ENCODE measurements at places on chromosomes 1 and 21.

DNA sequence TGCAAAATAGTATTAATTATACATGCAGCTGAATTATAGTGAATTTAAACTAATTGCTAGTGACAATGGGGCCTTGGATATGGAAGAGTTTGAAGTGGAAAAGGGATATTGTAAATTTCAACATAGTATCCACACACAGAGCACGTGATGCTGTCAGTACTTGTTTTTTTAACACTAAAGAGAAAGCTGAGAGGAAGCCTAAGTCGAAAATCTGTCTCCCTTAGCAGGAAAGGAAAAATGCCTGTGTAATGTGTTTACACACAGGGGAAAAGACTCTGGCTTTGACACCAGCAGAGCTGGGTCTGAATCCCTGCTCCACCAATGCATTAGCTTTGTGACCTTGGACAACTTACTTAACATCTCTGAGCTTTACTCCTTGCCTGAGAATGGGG, 42.6 kb downstream of the PCSK9 start:
- no peak for DNase-seq

DNA sequence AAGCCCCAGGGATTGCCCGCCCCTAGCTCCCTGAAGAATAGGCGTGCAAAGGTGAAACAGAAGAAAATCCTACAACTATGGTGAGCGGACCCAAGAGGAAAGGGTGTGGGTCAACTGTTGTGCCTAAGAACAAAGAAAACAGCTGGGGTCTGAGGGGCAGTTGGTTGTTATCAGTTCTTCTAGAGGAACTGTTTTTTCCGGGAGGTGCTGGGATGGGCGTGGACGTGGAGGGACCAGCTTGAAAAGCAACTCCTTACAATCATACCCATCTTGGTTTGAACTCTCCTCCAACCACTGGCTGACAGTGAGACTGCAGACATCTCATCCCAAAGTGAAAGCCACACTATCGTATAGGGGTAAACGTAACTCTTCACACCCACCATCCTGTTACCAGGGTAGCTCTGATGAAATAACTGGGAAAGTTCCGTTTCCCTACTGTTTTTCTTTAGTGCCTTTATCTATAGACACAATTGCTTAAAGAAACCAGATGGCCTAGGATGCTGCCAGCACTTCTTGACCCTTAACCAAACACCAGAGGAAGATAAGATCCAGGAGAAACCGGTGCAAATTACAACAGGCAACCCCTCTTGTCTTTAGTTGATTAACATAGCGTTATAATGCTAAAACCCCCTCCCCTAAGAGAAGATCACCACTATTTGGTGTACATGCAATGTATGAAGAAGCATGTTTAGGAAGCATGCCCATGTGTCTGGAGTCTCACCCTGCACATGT, 25.6 kb upstream of the FAM89A start:
- DNase-seq: no peak

GRCh38 chr1:85577419-85578320, 2.9 kb upstream of the CCN1 start:
- DNase-seq: no peak

DNA sequence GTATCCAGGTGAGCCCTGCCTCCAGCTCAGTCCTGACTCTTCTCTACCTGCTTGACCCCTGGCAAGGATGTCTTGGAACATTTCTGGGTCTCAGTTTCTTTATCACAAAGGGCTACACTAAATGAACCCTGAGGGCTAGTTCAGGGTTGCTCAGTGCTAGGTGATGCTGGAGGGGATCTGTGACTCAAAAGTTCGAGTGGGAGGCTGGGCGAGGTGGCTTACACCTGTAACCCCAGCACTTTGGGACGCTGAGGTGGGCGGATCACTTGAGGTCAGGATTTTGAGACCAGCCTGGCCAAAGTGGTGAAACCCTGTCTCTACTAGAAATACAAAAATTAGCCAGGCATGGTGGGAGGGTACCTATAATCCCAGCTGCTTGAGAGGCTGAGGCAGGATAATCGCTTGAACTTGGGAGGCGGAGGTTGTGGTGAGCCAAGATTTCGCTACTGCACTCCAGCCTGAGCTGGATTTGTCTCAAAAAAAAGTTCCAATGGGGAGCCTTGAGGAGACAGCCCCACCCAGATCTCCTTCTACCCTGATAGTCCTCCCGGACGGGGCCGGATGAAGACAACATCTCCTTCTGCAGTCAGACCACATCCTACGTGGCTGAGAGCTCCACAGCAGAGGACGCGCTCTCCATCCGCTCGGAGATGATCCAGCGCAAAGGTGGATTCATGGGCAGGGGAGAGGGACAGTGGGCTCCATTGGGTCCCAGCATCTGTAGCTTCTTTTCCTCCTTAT, 48.9 kb downstream of the YARS1 start:
- DNase-seq: no peak

- peak; percentile 33 for DNase-seq
Observed at GRCh38 chr1:234837713-234838112, 227.7 kb upstream of the IRF2BP2 start.

DNA sequence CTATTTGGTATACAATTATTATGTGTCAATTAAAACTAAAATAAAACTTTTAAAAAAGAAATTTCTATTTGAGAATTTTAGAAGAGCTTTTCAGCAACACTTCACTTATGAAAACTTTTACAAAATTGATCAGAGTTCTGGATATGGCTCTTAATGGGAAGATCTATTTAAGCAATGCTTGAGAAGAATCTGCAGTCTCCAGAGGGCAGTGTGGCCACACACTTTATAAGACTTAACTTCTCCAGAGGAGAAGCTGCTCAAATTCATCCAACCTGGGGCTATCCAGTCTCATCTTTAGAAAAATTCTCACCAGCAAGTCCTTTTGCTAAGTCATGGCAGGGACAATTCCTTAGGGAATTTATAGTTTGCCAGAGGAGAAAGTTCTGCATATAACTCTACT, 25.2 kb upstream of the AGO1 start:
- no peak for DNase-seq

- no peak for DNase-seq
Observed at GRCh38 chr21:45622416-45623097, 21.0 kb upstream of the PCBP3 start.

GRCh38 chr1:2783435-2784397, 17.8 kb downstream of the TTC34 start:
- DNase-seq: no peak

GRCh38 chr1:217369271-217369981, 261.5 kb downstream of the GPATCH2 start:
- no peak for DNase-seq

All from PC-9 (cell line).